ENCODE measurements at places on chromosomes 5 and 9. TPM values are rescaled to one million over a fixed set of nuclear protein-coding genes. Genes with fewer than 3 reads are reported as not detected.

The ERCC8 gene
- 8.8 TPM for total RNA-seq

The RBM22 gene
- total RNA-seq: 74.6 TPM

The PPP3R2 gene
- total RNA-seq: not detected

The SOWAHA gene
- not detected for total RNA-seq

The SEC61B gene
- 87.8 TPM for total RNA-seq

The PTGES gene
- total RNA-seq: not detected

The TMC1 gene
- not detected for total RNA-seq

The TEX48 gene
- total RNA-seq: not detected

The FGF10 gene
- not detected for total RNA-seq

The PTPRD gene
- not detected for total RNA-seq

The RAB3C gene
- total RNA-seq: not detected

The ECSCR gene
- total RNA-seq: not detected

The DCP2 gene
- total RNA-seq: 106 TPM

The ACTL7B gene
- not detected for total RNA-seq

The WNT8A gene
- not detected for total RNA-seq

The SLC28A3 gene
- total RNA-seq: 0.11 TPM

The SPATA9 gene
- total RNA-seq: not detected

The GHR gene
- total RNA-seq: not detected

The CA9 gene
- total RNA-seq: 0.86 TPM

The PRSS3 gene
- not detected for total RNA-seq

The ST8SIA4 gene
- total RNA-seq: 39.2 TPM

The GRXCR2 gene
- total RNA-seq: not detected

The CCNJL gene
- total RNA-seq: not detected

The C5orf52 gene
- not detected for total RNA-seq

The LTC4S gene
- 5.7 TPM for total RNA-seq

The ANGPTL2 gene
- not detected for total RNA-seq

The CYSRT1 gene
- 0.45 TPM for total RNA-seq

The CDC20B gene
- 0.28 TPM for total RNA-seq

The TMEM252 gene
- not detected for total RNA-seq

The LCN15 gene
- total RNA-seq: not detected

The SOHLH1 gene
- total RNA-seq: not detected

The MYO10 gene
- total RNA-seq: not detected

The GRHPR gene
- total RNA-seq: 67.9 TPM

The FOXD1 gene
- total RNA-seq: 0.14 TPM

Data from activated naive CD8-positive, alpha-beta T cell treated with anti-CD3 and anti-CD28 coated beads, Interleukin-2, amount 10 ng/mL, durations not matched to agents 7 days and 5 days (primary cell).